ENCODE measurements at places on chromosomes 2 and 18.

DNA sequence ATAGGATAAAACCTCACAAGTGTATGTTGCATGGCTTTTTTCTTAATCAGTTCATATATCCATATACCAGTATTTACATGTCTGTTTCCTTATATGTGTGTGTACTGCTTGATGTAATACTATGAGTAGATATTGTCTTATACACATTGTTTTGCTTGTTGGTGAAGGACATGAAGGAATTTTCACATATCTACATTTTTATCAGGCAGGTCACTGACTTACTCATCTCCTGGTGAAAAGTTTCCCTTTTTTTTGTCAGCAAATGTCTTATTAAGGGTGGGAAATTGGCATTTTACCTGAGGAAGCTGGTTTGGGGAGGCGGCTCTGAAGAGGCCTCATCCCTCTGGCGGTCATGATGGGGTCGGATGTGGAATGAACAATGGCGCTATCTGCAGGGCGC is 61.4 kb upstream of the LYPD1 start:
- no peak for DNase-seq

DNA sequence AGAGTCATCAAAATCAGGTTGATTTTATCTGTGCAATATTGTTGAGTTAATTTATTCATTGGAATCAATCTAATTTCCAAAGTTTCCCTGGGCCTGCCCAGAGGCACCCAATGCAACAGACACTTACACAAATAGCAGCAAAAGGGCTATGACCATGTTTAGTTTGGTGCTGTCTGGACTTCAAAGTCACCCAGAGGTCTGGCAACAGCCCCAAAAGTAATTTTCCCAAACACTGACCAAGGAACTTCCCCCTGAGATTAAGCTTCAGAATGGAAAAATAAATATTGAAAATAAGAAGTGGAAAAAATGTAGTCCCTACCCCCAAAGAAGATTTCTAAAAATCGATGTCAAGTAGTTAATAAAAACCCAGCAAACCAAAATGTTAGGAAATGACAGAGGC is 70.9 kb upstream of the RNF152 start:
- no peak for DNase-seq

DNA sequence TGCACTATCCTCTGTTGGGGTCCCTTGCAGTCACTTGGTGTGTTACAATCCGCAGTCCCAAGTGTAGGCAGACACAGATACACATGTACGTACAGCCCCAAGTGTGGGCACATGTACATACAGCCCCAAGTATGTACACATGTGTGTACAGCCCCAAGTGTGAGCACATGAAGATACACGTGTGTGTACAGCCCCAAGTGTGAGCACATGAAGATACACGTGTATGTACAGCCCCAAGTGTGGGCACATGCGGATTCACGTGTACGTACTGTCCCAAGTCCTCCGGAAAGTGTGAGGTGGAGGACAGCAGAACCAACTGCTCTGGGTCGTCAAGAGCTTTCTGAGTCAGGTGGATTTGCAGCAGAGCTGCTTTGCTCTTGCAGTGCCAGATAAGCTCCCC is 440.0 kb downstream of the ZNF516 start:
- DNase-seq = no peak

DNA sequence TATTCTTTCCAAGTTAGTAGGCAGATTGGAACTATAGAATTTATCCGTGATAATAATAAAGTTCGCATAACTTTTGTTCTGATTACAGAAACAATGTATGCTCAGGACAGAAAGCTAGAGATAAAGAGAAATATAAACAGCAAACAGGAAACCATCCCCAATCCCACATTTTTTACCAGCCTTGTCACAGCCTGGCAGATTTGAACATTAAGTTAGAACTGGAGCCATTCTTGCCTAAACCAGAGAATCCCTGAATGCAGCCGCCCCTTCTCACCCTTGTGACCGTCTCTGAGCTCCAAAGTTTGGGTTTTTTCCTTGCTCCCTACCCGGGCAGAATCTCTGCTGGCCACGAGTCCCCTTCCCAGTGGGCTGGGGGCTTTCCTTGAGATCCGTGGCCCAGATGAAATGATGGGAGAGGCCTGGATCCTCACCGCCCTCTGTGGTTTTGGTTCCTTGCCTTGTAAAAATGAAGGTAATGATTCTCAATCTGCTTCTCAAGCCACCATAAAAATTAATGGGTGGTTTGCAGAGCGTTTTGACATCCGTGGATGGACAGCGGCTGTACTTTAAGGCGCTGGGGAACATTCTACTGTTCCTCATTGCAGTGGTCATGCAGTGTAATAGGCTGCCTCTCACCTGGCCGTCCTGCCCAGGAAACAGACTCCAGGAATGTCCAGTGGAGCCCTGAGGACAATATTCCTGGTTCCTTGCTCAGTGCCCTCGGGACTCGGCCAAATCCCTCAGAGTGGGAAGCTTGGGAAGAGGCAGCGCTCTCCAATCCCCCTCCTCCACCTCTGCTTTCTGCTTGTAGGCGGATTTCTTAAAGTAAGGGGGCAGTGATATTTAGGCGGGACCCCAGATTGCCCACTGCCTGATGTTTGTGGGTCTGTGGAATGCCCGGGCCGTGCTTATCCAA is 1.6 kb downstream of the SH3BP4 start:
- no peak for DNase-seq

DNA sequence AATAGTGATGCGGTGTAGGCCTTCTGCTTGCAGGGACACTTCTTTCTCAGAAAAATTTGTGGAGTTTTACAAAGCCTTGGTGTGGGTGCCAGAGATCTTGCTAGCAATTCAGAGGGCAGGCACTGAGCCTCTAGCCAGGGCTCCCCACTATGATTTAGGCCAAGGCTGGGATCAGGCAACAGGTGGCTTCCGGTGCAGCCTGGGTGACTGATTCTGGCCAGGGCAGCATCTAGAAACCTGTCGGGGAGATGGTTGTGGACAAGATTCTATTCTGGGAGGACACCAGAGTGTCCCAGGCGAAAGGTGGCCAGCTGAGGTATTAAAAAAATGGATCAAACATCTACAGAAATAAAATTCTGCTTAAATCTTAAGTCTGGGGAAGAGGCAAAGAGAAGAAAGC is 21.5 kb upstream of the TNP1 start:
- no peak for DNase-seq

- DNase-seq = no peak
Measured at GRCh38 chr2:180664507-180664906, 315.9 kb upstream of the UBE2E3 start.

GRCh38 chr2:127581516-127582490 is 46.3 kb downstream of the MYO7B start:
- no peak for DNase-seq

GRCh38 chr2:15816226-15816625 is 124.1 kb upstream of the MYCN start:
- no peak for DNase-seq

GRCh38 chr2:23169896-23170295 is 215.1 kb upstream of the KLHL29 start:
- DNase-seq = no peak

All from NCI-H460 (cell line).